ENCODE measurements at places on chromosomes 7 and 10.

DNA sequence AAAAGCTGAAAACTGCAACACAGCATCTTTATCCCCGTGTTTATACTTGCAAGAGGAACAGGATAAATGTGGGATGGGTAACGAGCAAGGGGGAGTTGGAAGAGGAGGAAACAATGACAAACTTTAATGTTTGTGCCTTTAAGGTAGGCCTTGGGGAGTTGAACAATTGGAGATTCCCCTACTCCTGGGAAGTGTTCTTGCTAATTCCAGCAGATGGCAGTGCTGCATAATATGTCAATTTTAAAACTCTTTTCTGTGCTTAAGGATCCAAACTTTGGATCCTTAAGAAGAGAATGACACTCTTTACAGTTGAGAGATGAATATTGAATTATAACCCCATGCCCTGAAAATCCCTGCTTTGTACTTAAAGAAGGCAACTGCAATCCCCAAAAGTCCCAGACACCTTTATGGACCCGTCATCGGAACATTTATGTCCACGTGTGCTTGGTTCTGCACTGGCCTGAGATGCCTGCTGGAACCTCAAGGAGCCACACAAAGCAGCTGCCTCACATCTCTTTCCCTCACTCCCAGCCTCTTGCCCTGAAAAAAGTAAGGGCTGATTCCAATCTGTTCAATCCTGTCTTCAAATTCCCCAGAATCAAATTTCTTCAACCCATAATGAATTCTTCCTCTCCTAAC lies 12.0 kb downstream of the IFIT5 start:
- DNase-seq: no peak

- no peak for DNase-seq
Observed at GRCh38 chr10:49679480-49679893, at the start of gene C10orf53. C10orf53 (plus strand) TSS chr10:49679651; CDS start chr10:49679698, 47 bp downstream.

- DNase-seq: no peak
Observed at GRCh38 chr7:6705959-6706665, 635 bp downstream of the ZNF12 start.

DNA sequence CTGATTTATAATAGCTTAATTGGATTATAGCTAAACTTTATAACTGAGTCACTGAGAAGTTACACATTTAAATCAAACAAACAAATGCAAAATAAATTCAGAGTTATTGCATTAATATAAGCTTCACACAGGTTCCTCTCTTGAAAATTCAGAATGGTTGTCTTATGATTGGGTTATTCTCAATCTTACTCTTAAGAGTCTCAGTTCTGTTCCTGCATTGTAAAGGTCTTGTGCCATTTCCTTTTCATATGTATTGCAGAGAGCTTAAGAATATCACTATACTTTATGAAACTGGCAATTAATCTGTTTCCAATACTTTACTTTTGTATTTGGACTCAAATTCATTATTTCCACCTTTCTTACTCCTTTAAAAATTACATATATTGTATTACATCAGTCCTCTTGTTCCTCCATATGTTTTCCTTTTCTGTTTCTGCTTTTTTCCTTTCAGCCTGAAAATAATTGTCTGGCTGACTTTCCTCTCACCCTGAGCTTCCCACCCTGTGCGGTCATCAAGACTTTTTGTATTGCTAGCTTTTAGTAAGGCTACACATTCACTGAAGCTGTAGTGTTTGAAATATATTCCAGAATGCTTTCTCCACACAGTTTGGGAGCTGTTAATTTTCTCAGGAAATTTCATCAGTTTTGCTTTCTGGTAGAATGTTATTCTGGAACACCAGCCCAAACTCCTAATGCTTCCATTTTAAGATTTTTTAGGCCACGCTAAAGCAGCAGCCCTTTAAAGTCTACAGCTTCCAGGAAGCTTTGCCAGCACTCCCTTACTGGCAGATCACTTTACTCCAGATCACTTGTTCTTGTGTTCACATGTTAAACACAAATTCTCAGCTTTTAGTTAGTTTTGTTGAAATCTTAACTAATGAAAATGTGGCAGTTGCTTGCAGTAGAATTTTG lies 139.4 kb downstream of the KCND2 start:
- no peak for DNase-seq

DNA sequence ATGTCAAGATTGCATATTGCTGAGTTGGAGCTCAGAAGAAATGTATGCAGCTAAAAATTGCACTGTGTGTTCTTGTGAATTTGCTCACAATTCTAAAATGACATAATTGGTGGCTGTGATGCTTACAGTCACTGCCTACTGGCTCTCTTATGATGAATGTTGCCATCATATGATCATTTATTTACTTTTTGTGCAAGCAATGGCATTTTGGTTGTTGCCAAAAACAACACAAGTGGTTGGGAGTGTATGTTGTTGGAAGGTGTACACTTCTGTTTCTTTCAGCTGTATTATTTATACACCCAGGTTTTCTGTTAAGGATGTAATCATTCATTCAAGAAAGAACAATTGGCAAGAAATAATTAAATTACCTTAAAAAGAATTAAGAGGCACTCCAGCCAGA lies 28.9 kb downstream of the PON1 start:
- no peak for DNase-seq

- DNase-seq: no peak
Observed at GRCh38 chr7:154864523-154864891, 138.4 kb downstream of the PAXIP1 start.

DNA sequence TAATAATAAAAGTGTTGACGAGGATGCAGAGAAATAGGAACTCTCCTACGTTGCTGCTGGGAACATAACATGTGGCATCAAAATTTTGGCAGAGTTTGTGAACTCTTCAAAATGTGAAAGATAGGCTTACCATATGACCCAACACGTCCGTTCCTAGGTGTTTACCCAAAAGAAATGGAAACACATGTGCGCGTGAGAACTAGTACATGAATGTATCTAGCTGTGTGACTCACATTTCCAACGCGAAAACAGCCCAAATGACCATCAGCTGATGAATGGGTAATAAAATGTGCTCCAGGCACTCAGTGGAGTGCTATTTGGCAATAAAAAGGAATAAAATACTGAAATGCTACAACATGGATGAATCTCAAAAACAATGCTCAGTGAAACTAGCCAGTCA lies 10.4 kb upstream of the ELFN1 start:
- DNase-seq: peak; percentile 95

DNA sequence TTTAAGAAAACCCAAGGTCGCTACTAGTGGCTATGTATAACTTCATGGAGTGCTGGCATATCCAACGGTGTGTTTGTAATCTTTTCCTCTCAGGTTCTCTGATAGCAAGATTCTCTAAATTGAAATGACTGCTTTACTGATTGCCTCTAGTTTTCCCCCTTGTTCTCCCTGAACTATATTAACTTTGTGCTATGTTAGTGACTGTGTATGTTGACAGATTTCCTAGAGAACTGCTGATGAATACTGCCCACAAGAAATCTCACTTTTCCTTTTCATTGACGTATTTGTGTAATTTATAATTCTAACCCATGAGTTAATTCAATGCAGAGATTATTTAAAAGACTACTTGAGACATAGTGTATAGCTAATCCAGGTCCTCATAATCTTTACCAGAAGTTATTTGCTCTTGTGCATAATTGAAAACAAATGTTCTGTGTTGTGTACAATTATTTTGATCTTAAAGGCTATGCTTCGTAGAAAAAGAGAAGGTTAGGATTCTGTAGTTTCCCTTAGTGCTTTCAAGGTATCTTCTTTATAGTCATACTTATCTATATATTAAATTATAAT lies 70.6 kb upstream of the GLCCI1 start:
- no peak for DNase-seq

GRCh38 chr7:134828361-134828760 lies 48.9 kb downstream of the CALD1 start:
- no peak for DNase-seq

DNA sequence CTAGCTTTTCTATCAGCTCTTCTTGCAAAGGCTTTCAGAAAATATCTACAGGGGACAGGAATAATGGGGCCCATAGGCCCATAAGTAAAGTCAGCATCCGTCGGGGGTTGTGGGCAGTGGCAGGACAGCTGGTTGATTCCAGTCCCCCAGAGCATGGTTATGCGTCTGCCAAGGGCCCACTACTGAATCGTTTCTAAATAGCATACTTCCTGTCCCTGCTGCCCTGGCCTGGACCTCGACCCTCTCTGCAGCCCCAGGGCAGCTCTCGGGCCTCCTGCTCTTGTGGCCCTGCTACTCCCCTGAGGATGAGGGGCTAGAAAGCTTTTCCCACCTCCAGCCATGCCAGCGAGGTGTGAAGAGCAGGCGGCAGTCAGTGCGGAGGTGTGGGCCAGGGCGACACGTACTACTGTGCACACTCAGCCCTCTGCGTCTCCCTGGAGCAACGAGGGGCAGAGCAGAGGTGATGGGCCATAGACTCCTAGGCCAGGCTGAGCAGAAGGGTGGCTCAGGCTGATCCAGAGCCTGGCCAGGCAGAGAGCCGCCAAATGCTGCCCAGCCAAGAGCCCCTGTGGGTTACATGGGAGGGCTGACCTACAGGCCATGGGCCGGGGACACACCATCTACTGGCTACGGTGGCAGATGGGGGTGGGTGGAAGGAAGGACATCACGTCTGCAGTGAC lies 4.7 kb upstream of the OPN4 start:
- DNase-seq: no peak

- DNase-seq: no peak
Observed at GRCh38 chr10:99869581-99870122, 87.2 kb downstream of the ABCC2 start.

DNA sequence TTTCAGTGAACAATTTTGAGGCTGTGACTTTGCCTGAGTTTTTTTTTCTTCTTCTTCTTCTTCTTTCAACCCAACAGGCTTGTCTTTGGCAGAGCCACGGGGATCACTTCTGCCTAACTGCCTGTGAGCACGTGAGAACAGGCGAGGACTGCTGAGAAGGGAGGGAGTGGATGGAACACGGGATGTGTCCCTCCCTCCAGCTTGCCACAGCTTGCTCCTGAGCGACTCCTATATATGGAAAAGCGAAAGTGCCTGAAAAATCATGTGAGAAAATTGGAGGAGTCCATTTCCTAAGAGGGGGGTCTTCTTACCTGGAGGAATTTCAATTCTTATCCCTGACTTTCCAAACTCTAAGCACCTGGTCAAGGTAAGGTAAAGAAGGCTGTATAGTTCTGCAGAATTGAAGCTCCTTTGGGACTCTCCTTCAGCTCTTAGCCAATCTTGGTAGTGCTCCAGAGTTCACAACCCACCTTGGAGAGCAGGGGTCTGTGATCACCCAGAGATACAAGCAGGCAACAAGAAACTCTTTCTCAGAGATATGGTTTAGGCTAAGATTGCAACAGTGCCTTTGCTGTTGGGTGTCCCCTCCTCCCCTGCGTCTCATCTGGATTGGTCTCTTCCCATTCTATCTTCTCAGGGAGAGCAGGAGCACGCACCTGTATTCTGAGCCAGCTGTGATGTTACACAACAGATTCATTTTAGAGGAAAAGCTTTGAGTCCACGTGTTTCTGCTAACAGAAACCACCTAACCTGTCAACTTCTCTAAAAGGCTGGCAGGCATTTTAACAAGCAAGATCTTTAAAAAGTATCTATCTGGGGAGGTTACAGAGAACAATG lies at the start of gene MAT1A:
Gene MAT1A (minus strand): TSS at position 208 of the 837 bp plus-strand sequence. CDS start 235 bp downstream, outside the sequence.
- no peak for DNase-seq

GRCh38 chr10:127372361-127372760 lies 176.0 kb upstream of the INSYN2A start:
- no peak for DNase-seq

- no peak for DNase-seq
Observed at GRCh38 chr7:155988416-155988815, 176.2 kb upstream of the SHH start.

GRCh38 chr7:26958834-26959233 lies 94.4 kb upstream of the SKAP2 start:
- peak; percentile 14 for DNase-seq

- DNase-seq: no peak
Observed at GRCh38 chr10:96263176-96263575, 8.2 kb downstream of the BLNK start.

DNA sequence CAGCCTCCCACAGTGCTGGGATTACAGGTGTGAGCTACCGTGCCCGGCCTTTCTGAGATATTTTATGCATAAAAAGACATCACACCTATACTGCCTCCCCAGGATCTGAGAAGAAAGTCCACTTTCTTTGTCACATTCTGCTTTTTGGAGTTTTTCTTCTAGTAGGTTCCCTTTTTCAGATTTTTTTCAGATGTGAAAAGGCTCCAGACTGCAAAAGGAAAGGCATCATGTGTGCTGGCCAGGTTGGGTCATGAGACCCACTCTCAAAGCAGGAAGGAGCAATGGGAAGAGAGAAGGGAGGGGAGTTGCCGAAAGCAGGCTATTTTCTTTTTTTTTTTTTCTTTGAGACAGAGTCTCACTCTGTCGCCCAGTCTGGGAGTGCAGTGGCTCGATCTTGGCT lies 10.8 kb downstream of the BLVRA start:
- DNase-seq: no peak

GRCh38 chr10:51886438-51887068 lies 187.2 kb upstream of the CSTF2T start:
- DNase-seq: no peak

- DNase-seq: no peak
Observed at GRCh38 chr10:123153486-123154091, 613 bp upstream of the BUB3 start.

- no peak for DNase-seq
Observed at GRCh38 chr10:11687357-11687771, 54.8 kb upstream of the ECHDC3 start.

- DNase-seq: no peak
Observed at GRCh38 chr10:77636967-77637531, 559 bp downstream of the KCNMA1 start.

GRCh38 chr10:107994621-107995270 lies 830.2 kb upstream of the SORCS1 start:
- DNase-seq: no peak

DNA sequence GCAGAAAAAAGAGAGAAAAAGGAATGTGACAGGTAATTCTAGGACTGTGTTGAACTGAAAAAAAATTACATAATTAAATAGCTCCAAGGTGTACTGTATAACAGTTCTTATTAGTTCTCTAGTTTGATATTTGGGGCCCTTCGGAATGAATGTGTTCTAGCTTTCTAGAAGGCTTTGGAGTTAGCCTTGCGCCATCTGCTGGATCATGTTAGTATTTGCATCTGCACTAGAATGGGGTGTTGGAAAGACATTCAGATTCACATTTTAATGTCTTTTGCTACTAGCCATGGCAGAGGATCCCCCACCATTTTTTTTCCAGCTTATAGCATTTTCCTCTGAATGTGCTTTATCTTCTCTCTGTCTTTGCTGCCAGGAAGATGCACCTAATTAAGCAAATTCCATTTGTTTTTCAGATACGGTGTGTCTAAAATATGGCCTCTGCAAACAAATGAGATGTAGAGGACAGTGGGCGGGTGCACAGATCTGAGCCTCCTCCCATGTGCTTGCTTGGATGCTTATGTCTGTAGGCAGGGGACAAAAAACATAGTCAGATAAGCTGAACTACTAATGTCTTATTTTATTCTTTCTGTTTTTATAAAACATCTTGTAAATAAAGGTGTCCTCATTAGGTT lies 238.5 kb downstream of the PHF14 start:
- peak; percentile 32 for DNase-seq
